ENCODE measurements at places on chromosomes 5 and 9.

GRCh38 chr9:83570359-83570758 is 32.2 kb upstream of the FRMD3 start:
- DNase-seq = no peak

DNA sequence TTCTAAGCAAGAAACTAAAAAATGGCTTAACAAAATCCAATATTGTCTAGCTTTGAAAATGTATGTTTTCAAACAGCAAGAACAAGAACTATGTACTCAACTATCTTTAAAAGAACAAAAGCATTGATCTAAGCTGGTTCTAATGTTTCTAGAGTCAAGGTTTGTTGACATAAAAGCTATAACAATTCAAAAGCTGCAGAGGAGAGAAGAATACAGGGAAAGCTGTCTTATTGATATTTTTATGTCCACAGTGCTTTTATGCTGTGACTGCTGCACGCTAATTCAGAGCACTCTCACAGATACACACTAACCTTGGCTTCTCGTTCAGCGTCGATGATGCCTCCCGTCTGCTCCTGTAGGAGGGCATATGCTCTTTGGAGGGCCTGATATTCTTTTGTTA is 129.5 kb upstream of the DPYSL3 start:
- DNase-seq = no peak

DNA sequence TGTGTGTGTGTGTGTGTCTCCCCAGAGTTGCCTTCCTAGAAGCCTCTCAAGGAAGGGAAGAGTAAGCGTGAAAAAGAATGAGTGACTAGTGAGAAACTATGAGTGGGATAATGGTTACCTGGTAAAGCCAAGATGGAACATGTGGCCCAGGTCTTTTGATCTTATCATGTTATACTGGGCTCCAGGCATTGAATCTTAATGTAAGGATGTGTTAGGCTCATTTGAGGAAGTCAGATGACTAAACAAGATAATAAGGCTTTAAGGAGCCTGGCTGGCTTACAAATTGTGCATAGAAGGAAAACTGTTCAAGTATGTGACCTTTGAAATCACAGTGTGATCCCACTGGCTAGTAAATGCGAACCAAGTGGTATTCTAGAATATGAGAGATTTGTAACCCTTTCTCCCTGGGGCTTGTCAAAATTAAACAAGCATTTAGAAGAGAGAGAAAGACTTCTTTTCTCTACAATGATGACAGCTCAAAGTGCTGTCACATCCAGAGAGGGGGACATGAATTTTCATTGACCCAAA is 29.9 kb upstream of the HMHB1 start:
- no peak for DNase-seq

GRCh38 chr9:122941582-122942234 is 888 bp downstream of the RABGAP1 start:
- no peak for DNase-seq

DNA sequence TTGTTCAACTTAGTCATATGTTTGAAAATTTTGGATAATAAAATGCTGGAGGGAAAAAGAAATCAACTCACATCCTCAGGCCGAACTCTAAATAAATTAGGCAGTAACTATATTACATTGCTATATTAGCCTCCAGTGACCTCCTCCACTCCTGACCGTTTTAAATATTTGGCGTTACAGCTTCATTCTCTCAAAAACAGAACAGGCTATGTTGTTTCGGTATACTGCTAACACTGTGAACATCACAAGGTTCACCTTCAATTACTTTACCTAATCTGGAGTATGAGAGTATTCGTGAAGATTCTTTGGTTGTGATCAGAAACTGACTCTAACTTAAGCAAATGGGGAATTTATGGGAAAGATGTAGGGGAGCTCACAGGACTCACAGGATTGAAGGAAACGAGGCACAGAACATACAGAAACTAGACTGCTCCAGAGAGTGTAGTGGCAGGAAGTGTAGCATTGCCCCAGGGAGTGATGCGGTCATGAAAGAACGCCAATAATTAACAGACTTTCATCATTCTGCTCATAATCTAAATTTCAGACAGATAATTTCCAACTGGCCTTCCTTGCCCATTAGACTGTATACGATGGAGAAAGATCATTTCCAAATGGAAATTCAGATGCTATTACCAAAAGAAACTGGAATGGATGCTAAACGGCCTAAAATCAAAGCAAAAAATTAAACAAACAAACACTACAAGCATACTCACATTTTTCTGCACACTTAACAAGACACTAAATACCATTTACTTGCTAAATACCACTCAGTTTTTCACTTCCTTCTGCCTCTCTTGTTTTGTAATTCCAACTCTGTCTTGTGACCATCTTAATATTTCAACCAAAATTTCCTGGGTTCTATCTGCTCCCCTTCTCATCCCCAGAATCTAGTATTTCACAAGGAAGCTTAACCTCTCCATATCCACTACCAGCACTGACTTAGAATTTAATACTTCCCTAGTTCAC is 110.1 kb upstream of the LPAR1 start:
- DNase-seq = no peak

GRCh38 chr5:175873088-175873454 is 1.7 kb downstream of the CPLX2 start:
- no peak for DNase-seq

DNA sequence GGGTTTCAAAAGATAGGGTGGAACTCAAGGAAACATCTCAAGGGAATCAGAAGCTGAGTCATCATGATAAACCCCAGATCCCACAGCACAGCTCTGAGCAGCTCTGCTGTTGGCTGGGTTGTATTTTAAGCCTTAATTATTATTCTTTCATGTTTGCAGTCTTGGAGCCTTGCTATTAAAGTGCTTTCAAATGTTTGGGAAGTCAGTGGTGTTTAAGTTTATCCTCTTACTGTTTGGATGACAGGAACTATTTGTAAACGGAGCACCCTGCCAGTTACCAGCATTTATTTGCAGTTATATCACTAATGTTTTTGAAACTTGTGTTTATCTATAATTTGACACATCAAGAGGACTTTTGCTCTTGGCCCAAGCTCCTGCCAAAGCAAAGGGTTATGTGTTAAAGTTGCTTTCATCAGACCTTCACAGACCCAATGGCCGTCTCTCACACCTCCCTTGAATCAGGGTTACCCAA is 141.1 kb upstream of the SPDL1 start:
- no peak for DNase-seq

- no peak for DNase-seq
Measured at GRCh38 chr9:72038890-72039410, 21.5 kb downstream of the C9orf57 start.

- no peak for DNase-seq
Measured at GRCh38 chr9:16062542-16063240, 509.8 kb downstream of the CCDC171 start.

- DNase-seq = no peak
Measured at GRCh38 chr9:27671636-27672035, 98.4 kb upstream of the C9orf72 start.

DNA sequence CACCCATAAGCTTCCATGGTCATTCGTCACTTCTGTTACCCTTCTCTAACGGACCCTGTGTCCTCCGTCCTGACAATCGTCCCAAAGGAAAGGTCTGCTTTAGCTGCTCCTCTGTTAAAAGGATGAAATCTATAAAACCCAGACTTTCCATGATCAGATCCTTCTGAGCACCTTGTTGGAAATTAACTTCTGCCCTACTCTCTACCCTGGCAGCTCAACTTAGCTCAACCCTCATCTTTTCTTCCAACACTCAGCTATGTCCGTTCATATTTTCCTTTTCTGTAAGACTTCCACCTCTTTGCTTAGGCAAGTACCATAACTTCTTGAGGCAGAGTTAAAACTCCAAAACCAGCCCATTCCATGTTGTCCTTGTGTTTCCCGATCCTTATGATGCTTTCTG is 205.4 kb downstream of the SPATA31A6 start:
- no peak for DNase-seq
